ENCODE measurements at places on chromosomes 5 and 9. TPM values are rescaled to one million over a fixed set of nuclear protein-coding genes. Genes with fewer than 3 reads are reported as not detected.
A peak's percentile ranks its signal among the peaks of the same experiment; 100 is the strongest.

STPG3 gene
- total RNA-seq, result not detected

PCDHGA12 gene
- total RNA-seq, result 0.08 TPM

- no peak overlapping the region for H3K4me3 ChIP-seq
- no peak overlapping the region for H3K27ac ChIP-seq
- no peak for DNase-seq
- H3K27me3 ChIP-seq, result peaks cover 15% of the 10 kb centered on the region
Measured at GRCh38 chr9:134723037-134723436, 81.4 kb downstream of the COL5A1 start.

DNA sequence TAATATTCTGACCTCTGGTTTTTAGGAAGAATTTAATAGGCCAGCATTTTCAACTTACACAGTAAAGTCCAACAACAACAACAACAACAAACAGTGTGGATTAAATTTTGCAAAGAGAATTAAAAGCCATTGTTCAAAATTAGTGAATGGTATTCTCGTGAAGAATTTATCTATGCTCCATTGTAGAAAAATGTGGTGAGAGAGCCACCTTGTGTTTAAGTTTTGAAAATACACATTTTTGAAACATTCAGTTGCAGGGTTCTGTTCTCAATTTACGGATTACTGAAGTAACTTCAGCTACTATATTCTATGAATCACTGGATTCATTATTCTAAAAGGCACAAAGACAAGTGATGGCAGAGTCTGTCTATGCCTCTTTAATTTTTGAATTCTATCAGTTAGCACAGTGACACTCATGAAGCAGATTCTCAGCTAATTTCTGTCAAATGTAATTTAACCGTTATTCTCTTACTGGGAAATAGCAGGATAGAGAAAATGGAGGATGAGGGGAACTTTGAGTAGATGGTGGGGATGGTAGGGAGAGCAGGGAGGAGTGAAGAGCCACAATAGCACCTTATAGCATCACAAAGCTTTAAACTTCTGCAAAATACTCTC lies 11.0 kb downstream of the CCDC152 start:
- peaks cover 14% of the 10 kb centered on the region for H3K36me3 ChIP-seq
- H3K4me1 ChIP-seq, result no peaks in the 10 kb centered on the region
- DNase-seq, result no peak

GRCh38 chr5:59020611-59021285 lies 437.9 kb downstream of the RAB3C start:
- H3K4me3 ChIP-seq, result peak overlapping the region; percentile 22
- DNase-seq, result peak; percentile 28
- no peaks in the 10 kb centered on the region for H3K27me3 ChIP-seq

GRCh38 chr9:99154356-99154755 lies 49.4 kb downstream of the TGFBR1 start:
- H3K4me1 ChIP-seq, result peaks cover 25% of the 10 kb centered on the region
- H3K36me3 ChIP-seq, result peaks cover 24% of the 10 kb centered on the region
- H3K27me3 ChIP-seq, result no peaks in the 10 kb centered on the region

DNA sequence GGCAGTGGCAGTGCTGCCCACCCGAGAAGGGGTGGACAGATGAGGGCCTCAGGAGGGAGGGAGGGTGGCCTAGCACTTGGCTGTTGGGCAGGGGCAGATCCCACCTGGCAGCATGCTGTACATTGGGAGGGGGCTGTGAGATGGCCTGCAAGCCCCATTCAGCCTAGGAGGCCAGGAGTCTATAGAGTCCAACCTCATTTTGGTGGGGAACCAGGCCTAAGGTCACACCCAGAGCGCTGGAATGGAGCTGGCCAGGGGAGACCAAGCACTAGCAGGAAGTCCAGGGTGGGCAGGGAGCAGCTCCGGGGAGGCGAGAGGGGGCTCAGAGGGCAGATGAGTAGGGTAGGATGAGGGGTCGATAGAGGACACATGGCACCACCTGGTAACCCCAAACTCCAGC lies 22.9 kb downstream of the TRIM14 start:
- peaks cover 31% of the 10 kb centered on the region for H3K36me3 ChIP-seq
- no peak overlapping the region for H3K27ac ChIP-seq
- no peak for DNase-seq
- H3K4me3 ChIP-seq, result no peak overlapping the region
- H3K4me1 ChIP-seq, result peaks cover 28% of the 10 kb centered on the region

- no peak overlapping the region for H3K27ac ChIP-seq
- H3K4me1 ChIP-seq, result peaks cover 4% of the 10 kb centered on the region
- H3K27me3 ChIP-seq, result peaks cover 29% of the 10 kb centered on the region
- DNase-seq, result no peak
- H3K36me3 ChIP-seq, result no peaks in the 10 kb centered on the region
- H3K4me3 ChIP-seq, result no peak overlapping the region
Measured at GRCh38 chr5:59596586-59597350, 296.8 kb downstream of the PDE4D start.

DNA sequence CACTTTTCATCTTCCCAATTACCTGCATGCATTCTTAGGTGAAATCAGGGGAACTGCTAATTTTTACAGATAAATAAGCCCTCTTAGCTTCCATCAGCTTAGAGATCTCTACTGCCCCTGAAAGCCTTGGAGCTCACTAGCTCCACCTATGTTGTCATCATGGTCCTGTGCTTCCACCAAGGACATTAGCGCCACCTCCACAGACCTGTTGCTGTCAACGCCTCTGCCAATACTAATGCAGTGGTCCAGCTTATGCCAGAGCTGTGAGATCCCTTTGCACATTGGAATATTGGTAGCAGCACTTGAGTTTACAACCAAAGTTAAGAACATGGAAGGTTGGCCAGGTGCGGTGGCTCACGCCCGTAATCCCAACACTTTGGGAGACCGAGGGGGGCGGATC lies 7.7 kb upstream of the SHISAL2B start:
- H3K4me3 ChIP-seq, result no peak overlapping the region
- H3K36me3 ChIP-seq, result no peaks in the 10 kb centered on the region
- no peak for DNase-seq
- H3K27me3 ChIP-seq, result peaks cover 15% of the 10 kb centered on the region

DNA sequence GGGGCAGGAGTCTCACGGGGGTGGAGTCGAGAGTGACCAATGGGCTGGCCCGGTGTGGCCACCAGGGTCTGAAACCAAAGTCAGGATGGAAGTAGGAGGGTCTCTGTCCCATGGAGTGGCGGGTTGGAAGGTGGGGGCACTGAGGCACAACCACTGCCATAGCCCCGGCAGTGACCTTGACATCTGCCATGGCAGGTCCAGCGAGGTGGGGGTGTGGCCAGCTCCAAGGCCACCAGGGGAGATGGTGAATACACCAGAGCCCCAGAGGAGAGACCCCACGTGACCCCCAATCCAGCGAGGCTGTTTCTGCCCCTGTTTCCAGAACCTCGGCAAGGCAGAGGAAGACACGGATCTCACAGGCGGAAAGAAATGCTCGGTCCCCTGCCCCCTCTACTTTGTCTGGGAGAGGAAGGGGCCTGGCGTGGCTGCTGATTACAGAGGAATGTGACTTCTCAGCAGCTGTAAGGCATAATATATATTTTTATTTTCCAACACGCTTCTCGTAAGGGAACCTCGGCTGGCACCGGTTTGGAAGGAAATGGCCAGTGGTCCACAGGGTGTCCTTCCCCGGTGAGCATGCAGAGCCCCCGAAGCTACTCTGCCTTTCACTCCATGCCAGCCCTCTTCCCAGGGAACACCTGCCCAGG lies 105.7 kb upstream of the SARDH start:
- no peaks in the 10 kb centered on the region for H3K27me3 ChIP-seq
- no peak for DNase-seq
- H3K4me1 ChIP-seq, result no peaks in the 10 kb centered on the region

GRCh38 chr9:14752871-14753270 lies 30.3 kb upstream of the CER1 start:
- no peak overlapping the region for H3K27ac ChIP-seq
- no peak for DNase-seq
- H3K27me3 ChIP-seq, result peaks cover 41% of the 10 kb centered on the region
- H3K4me1 ChIP-seq, result peaks cover 6% of the 10 kb centered on the region

Data from activated naive CD8-positive, alpha-beta T cell treated with anti-CD3 and anti-CD28 coated beads for 36 hours (primary cell).